MG63 (cell line): ENCODE measurements at places on chromosomes 3 and 15.

DNA sequence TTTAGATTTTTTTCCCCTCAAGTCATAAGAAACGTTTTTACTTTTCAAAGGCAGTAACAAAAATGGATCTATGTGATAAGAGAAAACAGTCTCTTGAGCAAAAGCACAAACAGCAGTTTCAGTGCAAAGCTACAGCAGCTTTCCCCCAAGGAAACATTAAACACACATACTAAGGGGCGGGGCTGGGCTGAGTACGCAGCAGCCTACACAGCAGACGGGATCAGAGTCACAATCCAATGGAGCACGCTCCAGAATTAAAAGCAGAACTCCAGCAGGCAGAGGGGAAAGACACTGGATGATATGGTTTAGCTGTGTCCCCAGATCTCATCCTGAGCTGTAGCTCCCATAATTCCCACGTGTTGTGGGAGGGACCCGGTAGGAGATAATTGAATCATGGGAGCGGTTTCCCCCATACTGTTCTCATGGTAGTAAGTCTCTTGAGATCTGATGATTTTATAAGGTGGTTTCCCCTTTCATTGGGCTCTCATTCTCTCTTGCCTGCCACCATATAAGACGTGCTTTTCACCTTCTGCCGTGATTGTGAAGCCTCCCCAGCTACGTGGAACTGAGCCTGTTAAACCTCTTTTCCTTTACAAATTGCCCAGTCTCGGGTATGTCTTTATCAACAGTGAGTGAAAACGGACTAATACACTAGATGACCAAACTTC is 116.2 kb upstream of the SLCO3A1 start:
- DNase-seq, result peak; percentile 3

DNA sequence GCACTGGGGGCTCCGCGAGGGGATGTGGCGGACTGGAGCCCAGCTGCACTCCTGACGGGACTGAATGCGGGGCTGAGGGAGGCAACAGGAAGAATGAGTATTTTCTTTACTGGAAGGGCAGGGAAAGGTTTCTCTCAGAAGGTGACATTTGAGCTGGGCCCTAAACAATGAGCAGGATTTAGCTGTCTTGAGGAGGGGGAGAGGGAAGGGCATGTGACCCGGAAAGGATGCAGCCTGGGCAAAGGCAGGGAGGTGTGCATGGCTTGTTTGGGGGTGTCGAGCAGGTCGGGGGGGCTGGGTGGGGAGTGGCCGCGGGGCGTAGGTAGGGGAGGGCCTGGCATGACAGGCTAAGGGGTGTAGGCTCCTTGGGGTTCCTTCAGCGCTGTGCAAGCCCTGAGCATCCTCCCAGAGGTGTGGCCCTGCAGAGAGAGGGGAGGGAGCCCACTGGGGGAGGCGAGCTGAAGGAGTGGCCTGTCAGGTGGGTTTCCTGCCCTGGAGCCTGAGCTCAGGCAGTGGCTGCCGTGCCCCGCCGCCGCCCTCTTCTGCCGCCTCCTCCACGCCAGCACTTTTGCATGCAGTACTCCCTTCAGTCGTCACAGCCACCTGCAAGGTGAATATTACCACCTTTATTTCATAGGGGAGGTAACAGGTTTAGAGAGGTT is 17.2 kb upstream of the ANKDD1A start:
- no peak for DNase-seq

GRCh38 chr15:42650208-42651066 is 75.0 kb downstream of the STARD9 start:
- DNase-seq, result peak; percentile 64

DNA sequence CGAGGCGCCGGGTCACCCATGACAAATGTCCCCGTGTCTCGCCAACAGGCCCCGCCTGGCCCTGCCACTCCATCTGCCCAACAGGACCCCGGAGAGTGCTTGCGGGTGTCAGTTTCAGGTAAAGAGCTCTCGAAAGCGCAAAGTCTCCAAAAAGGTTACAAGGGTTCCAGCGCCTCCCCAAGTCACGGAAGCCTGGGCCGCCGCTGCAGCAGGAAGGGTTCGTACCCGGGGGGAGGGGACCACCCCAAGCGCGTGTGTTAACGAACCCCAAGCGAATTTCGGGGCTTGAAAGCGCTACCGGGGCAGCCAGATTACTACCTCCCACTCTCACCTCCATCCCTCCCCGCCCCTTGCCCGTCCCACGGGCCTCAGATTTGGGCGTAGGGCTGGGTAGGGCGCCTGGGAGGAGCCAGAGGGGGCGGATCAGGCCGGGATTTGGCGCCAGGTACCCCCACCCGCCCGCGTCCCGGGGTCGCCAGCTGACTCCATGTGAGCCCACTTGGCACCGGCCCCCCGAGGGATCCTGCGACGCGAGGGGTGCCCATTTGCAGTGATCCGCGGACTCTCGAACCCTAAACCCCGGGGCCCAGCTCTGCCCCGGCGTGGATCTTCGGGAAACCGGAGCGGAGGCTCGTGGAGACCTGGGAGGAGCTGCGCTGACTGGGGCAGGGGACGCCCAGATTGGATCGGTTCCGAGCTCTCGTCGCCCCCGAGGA is 85.9 kb downstream of the NR2F2 start:
- DNase-seq, result no peak

GRCh38 chr3:15241341-15241740 is 35.3 kb downstream of the CAPN7 start:
- DNase-seq, result no peak

GRCh38 chr15:93587059-93587521 is 498.1 kb upstream of the RGMA start:
- DNase-seq, result no peak

DNA sequence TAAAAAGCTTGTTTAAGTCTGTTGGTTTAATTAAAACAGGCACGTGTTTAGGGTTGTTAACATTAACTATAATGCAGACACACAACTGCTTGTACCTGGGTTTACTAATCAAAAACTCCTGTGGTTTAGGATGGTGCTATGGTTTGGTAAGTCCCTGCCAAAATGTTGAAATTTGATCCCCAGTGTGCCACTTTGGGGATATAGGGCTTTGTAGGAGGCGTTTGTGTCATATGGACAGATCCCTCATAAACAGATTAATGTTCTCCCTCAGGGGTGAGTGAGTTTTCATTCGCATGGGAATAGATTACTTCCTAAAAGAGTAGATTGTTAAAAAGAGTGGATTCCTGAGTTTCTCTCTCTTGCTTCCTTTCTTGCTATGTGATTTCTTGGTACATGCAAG is 18.7 kb upstream of the GK5 start:
- DNase-seq, result no peak

- DNase-seq, result no peak
Observed at GRCh38 chr3:9893739-9894138, 3.3 kb downstream of the JAGN1 start.

- DNase-seq, result no peak
Observed at GRCh38 chr15:64618540-64618939, 156.8 kb downstream of the RBPMS2 start.

GRCh38 chr3:34176723-34177122 is 378.3 kb downstream of the PDCD6IP start:
- DNase-seq, result no peak

DNA sequence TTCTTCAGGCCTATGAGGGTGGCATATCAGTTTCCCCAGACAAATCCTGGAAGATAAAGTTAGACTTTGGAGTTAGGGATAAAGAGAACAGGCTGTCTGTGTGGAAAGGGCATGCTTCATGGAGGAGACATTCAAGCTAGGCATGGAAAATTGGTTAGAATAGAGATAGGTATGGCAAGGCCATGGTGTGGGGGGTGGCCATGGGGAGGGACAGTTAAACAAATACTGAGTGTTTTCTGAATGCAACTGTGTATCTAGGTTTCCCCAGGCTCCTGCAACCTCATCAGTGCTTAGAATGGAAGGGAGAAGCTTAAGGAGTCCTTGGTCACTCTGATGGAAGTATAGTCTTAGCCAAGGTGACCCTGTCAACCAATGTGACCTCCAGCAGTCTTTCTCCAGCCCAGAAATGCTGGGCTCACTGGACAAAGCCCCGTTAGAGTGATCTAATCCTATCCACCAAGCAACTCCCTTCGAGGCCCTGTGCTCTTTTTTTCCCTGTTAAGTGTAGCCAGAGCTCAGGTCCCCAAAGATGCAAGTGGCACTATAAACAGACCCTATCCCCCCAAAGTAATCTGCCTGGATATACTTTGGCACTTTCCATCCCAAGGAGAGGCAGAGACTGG is 5.5 kb upstream of the PKM start:
- DNase-seq, result no peak

DNA sequence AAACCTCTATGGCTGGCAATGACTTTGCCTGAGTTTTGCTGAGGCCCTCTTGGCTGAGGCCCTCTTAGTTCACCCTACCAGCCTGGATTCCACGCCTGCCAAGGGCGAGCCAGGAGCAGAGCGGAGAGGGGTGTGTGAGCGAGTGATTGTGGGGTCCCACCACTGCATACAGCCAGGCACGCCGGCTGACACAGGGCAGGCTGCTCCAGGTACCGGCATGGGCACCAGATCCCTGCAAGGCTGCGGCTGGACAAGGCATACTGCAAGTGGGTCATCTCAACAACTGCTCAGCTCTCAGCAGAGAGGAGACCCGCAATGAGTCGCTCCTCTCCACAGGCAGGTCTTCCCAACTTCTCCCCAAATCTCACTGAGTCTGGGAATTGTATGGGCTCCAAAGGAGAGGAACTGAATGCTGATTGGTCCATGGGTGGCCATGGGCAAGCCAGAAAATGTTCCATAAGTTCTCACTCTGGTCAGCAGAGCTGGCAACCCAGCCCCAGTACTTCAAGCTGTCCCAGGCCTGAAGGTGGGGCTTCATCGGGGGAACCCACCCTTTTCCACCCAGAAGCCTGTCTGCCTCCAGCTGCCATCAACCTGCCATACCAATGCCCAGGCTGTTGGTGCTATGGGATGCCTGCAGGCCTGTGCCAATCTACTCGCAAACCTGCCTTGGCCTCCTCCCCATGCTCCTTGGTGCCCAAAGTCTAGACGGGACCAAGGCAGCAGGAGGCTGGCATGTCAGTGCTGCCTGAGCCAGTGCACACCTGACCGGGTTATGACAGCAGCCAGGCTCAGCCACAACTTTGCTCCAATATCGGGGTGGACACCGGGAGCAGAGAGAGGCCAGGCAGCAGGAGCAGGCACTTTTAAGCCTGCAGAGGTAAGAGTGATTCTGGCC is 1273.6 kb upstream of the GBE1 start:
- no peak for DNase-seq

- no peak for DNase-seq
Observed at GRCh38 chr15:66196602-66197001, 56.9 kb downstream of the MEGF11 start.

DNA sequence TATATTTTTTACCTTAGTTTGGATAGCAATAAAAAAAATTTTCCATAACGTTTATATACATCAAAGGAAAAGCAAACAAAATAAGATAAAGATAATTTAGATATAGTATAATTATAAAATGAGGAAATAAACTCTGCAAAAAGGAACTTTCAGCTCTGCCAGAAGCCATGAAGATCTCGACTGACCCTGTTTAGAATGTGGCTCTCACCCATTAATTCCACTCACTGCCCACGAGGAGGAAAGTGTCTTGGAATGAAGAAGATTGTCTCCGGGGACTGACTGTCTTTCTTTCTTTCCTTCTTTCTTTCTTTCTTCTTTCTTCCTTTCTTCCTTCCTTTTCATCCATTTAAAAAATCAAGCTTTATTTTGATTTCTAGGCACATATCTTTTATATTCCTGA is 20.1 kb upstream of the PRR20G start:
- DNase-seq, result no peak

DNA sequence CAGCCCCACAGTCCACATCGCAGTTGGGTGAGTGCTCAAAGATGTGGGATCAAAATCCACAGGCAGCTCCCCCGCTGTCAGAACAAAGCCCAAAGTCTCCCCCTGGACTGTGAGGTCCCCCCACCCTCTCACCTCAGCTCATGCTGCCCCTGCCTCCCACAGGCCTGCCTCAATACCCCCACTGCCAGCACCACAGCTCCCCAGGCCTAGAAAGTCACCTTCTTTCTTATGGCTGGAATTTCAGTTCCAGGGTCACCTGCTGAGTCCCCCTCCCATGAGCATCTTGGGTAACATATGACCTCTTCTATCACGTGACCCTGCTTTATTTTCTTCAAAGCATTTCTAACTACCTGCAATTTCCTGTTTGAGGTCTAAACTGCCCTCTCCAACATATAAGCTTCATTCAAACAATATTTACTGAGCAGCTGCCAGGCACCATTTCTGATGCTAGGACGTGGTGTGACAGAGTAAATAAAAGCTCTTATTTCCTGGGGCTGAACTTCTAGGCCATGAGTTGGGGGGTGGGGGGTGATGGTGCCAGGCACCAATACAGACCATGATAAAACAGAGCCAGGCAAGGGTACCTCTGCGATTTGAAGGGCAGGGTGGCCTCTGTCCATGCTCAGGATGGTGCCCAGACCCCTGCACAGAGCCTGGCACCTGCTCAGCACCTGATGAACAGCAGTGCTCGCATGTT is 2.4 kb upstream of the TMEM89 start:
- DNase-seq, result no peak

DNA sequence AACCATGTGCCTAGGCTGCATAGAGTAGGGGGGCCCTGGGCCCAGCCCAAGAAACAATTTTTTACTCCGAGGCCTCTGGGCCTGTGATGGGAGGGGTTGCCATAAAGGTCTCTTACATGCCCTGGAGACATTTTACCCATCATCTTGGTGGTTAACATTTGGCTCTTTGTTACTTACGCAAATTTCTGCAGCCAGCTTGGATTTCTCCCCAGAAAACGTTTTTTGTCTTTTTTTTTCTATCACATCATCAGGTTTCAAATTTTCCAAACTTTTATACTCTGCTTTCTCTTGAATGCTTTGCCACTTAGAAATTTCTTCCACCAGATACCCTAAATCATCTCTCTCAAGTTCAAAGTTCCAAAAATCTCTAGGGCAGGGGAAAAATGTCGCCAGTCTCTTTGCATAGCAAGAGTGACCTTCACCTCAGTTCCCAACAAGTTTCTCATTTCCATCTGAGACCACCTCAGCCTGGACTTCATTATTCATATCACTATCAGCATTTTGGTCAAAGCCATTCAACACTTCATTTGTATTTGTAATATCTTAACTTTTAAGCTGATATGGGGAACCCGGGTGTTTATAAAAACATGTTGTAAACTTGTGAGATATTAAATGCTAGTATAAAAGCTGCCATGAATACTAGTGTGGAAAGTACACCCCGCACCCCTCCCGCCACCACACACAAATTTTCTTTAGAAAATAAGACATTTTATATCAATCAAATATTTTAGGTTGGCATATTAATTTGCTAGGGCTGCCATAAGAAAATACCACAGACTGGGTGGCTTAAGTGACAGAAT is 56.0 kb upstream of the PLSCR4 start:
- DNase-seq, result no peak

DNA sequence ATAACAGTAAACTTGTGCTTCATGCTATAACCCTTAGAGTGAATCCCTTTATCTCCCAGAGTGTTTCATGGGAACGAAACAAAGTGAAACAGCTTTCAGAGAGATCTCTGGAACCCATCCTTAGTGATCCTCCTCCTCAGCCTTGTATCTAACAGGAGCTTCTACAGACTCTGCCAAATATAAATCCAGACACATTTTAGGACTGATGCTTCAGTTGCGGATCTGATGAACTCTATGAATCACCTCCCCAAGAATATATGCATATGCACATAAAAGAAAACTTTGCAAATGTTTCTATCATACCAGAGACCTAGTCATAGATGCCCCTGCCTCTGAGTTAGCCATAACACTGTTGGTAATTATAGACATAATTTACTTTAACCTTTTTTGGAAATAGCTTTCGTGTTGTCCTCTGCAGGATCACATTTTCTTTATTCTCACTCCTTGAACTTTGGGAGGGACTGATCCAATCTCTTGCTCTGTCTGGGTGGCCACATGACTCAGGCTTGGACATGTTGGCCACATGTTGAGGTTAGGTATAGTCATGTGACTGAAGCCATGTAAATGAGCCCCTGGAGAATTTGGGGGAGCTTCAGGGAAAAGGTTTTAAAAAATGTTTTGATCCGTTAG is 306.4 kb upstream of the CNTN3 start:
- DNase-seq, result no peak

- no peak for DNase-seq
Observed at GRCh38 chr15:99732124-99732750, 1.0 kb downstream of the LYSMD4 start.
